ENCODE measurements at places on chromosomes 3 and 15. TPM values are rescaled to one million over a fixed set of nuclear protein-coding genes. Genes with fewer than 3 reads are reported as not detected.

SUSD5 gene
- total RNA-seq: 0.14 TPM

DNAJA4 gene
- 6.2 TPM for total RNA-seq

GRCh38 chr15:80698676-80699075 is 3.6 kb downstream of the ABHD17C start:
- H3K27ac ChIP-seq: no peak overlapping the region
- no peak overlapping the region for H3K4me3 ChIP-seq
- peaks cover 10% of the 10 kb centered on the region for H3K4me1 ChIP-seq

DNA sequence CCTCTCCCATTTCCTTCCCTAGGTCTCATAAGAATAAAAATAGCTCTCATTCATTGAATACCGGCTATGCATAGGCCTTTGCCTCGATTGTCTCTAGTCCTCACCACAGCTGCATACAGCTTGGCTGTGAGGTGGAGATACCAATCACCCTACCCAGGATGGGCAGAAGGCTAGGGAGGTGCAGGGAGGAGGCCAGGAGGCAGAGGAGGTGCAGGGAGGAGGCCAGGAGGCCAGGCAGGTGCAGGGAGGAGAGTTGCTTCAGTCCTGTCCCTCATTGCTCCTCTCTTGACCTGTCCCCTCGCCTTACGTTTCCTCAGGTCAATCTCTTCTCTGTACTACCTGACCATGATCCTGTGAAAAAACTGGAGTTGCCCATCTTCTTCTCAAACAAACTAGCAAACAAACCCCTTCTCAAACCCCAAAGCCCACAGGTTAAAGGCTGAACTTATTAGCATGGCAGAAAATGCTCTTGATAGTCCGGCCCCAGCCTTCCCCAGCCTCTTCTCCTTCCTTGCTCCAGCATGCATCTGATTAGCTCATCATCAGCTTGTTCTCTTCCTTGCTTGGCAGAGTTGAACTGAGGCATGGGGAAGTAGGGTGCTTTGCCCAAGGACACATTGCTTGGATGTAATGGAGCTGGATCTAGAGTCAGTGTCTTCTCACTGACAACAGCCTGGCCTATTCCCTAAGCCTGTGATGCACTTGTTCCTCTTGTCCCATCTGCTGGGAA is 15.8 kb downstream of the PODXL2 start:
- no peak for DNase-seq
- no peak overlapping the region for H3K27ac ChIP-seq
- no peak overlapping the region for H3K4me3 ChIP-seq
- H3K36me3 ChIP-seq: no peaks in the 10 kb centered on the region
- H3K27me3 ChIP-seq: no peaks in the 10 kb centered on the region
- no peaks in the 10 kb centered on the region for H3K4me1 ChIP-seq

Measured in thymus (tissue), 14 donors.